ENCODE measurements at places on chromosomes 7 and 10. TPM values are rescaled to one million over a fixed set of nuclear protein-coding genes. Genes with fewer than 3 reads are reported as not detected.

CCL26 gene
- not detected for total RNA-seq

NUTM2E gene
- total RNA-seq: 0.23 TPM

MKI67 gene
- total RNA-seq: 38.2 TPM

OR2A42 gene
- total RNA-seq: 0.37 TPM

THNSL1 gene
- 7.6 TPM for total RNA-seq

SORCS3 gene
- total RNA-seq: 11.1 TPM

PTPN20 gene
- total RNA-seq: not detected

POMZP3 gene
- total RNA-seq: 12.4 TPM

LAMB4 gene
- 0.15 TPM for total RNA-seq

ADAP1 gene
- 3.0 TPM for total RNA-seq

GIMAP7 gene
- total RNA-seq: not detected

GPR26 gene
- total RNA-seq: 0.16 TPM

PDK4 gene
- 0.83 TPM for total RNA-seq

WDR11 gene
- 30.2 TPM for total RNA-seq

CYP3A4 gene
- 0.22 TPM for total RNA-seq

CUZD1 gene
- total RNA-seq: 3.4 TPM

ASZ1 gene
- not detected for total RNA-seq

KLF14 gene
- total RNA-seq: 0.11 TPM

GIMAP5 gene
- total RNA-seq: 4.5 TPM

SLC39A12 gene
- not detected for total RNA-seq

TPST1 gene
- 26.8 TPM for total RNA-seq

NEUROG3 gene
- 0.92 TPM for total RNA-seq

SORBS1 gene
- total RNA-seq: 26.3 TPM

GIMAP6 gene
- 0.23 TPM for total RNA-seq

NEBL gene
- 10.3 TPM for total RNA-seq

CLEC2L gene
- 1.0 TPM for total RNA-seq

ESYT2 gene
- total RNA-seq: 10.9 TPM

LRRC17 gene
- 7.6 TPM for total RNA-seq

ELFN1 gene
- total RNA-seq: 9.7 TPM

IGF2BP3 gene
- 22.2 TPM for total RNA-seq

FAM25G gene
- total RNA-seq: not detected

DUSP5 gene
- 1.2 TPM for total RNA-seq

FANK1 gene
- 0.99 TPM for total RNA-seq

CPA2 gene
- 0.73 TPM for total RNA-seq

PBLD gene
- 3.3 TPM for total RNA-seq

TRPV6 gene
- 0.40 TPM for total RNA-seq

NCF1 gene
- total RNA-seq: 3.9 TPM

GNGT1 gene
- total RNA-seq: 2.3 TPM

NPTX2 gene
- 114 TPM for total RNA-seq

KAZALD1 gene
- total RNA-seq: 1.8 TPM

CHST12 gene
- 3.6 TPM for total RNA-seq

CFAP69 gene
- 6.9 TPM for total RNA-seq

CDK13 gene
- 69.8 TPM for total RNA-seq

ING3 gene
- 10.5 TPM for total RNA-seq

GBX1 gene
- 1.3 TPM for total RNA-seq

TMEM270 gene
- total RNA-seq: not detected

BLNK gene
- total RNA-seq: 0.18 TPM

FZD8 gene
- 4.2 TPM for total RNA-seq

GPER1 gene
- total RNA-seq: 2.4 TPM

AGR2 gene
- 0.54 TPM for total RNA-seq

ZNF655 gene
- total RNA-seq: 47.0 TPM

ELMO1 gene
- total RNA-seq: 49.8 TPM

SFRP4 gene
- 0.08 TPM for total RNA-seq

SVOPL gene
- total RNA-seq: 0.11 TPM

PKD2L1 gene
- 0.36 TPM for total RNA-seq

PGAM2 gene
- not detected for total RNA-seq
